ENCODE measurements at places on chromosomes 3 and 15.

DNA sequence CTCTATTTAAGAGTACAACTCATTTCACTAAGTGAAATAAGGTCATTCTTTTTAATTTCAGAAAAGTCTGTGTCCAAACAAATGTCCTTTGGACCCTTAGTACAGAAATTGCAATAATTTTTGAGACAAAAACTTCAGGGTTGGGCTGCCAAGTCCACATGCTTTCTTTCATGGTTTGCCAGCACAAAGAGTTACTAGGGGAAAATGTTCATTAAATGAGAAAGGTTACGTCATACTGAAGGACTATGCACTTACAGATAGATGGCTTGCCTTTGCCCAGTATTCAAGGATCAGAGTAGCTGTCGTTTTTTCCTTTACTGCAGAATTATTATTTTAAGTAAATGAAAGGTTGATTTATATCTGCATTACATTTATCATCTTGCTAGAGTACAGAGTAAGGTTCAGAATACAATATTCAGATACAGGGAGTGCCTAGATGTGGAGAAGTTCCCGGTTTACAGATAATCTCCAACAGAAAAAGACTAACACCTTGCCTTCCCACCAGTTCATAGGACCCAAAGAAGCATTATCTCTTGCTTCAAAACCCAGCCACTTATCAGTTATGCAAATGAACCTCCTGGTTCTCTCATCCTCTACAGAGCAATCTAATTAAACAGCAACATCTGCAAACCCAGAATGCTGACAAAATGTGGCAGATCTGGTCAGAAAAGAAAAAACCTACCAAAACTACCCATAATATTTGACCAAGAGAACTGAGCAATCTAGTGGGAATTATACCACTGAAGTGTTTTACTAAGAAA is 179.3 kb downstream of the FRMD5 start:
- no peak for DNase-seq

DNA sequence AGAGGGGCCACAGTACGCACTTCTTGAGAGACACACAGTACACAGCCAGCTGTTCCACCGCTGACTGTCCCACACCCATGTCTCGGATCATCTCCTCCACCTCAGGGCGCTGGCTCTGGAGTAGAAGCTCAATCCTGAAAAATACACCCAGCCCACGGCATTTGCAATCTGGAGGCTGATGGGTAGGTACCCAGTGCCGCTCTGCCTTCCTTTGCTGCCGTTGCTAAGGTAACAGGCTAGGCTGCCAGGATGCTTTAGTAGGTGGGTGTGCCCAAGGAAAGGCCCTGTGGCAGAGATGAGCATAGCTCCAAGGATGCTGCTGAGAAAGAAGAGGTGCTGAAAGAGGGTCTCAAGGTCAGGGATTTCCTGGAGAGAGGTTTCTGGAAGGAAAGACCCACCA is 14.6 kb downstream of the TRAIP start:
- DNase-seq = no peak

GRCh38 chr15:67559576-67559975 is 17.1 kb downstream of the MAP2K5 start:
- no peak for DNase-seq

GRCh38 chr3:145815707-145816413 is 345.1 kb downstream of the PLOD2 start:
- DNase-seq = no peak

- no peak for DNase-seq
Observed at GRCh38 chr15:55740981-55741832, 1.7 kb downstream of the PRTG start.

GRCh38 chr3:15812183-15812582 is 14.4 kb upstream of the ANKRD28 start:
- DNase-seq = peak; percentile 44

DNA sequence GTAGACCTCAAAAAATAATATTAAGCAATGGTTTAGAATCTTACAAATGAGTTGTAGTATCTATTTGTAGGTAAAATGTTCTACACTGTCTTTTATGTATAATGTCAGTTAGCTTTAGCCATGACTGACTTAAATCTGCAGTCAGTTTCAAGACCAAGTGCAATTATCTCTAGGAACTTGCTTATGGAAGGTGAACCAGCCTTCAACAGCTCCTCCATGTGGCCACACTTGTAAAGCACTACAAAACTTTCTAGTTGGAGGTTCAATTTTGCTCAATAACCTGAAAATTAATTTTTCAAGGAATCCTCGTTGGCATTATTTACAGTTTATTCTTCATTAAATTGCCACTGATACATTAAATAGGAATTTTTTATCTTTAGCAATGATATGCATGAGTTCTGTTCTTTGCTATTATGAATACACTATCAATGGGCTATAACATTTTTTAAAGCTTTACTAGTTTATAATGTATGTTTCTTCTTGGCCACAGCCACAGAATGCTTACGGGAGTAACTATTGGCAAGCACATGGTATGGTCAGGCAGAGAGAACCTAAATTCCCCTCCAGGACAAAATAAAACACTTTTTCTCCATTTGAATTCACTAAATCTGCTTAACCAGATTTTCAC is 315.3 kb upstream of the UBE2E2 start:
- peak; percentile 2 for DNase-seq

DNA sequence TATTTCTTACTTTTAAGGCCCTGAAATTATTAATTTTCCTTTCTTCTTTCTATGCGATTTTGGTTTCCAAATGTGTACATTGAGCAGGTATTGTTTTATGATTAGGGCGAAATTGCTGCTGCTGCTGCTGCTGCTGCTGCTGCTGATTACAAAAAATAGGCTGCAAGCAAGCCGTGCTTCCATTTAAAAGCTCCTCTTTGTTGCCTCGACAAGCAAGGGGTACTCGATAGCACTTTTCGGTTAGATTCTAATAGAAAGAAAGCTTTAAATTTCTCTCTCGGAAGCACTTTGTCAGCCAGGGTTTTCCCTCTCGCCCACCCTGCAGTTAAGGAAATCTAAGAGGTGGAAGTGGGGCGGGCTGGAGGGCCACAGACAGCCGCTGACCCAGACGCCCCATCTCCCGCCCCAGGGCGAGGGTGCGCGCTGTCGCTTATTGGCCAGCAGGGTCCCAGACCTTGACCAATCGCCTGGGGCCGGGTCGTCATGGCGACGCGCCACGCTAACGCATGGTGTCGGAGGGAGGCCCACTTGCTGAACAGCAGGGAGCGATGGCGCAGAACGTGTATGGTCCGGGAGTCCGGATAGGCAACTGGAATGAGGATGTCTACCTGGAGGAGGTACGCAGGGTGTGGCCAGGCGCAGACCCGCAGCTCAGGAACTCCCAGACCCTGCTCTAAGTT is at the start of gene CFAP161:
Gene CFAP161 (plus strand): TSS at position 489 of the 680 bp plus-strand sequence. CDS start 60 bp downstream, at position 549.
- DNase-seq = peak; percentile 39

DNA sequence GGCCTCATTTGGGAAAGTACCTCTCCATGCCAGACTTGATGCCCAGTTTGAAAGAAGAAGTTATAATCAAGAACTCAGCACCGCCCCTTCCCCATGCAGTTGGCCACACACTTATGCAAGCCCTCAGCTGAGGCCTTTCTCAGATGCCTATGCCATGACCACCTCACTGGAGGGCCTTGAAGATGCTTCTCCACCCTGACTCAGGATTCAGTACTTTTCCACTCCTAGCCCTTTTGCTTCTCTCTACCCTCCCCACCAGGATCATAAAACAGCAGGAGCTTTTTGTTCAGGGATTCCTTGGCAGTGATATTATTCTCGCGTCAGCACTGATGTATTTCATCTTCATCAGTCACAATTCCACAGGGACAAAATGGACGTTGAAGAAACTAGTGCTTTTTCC is 313.5 kb downstream of the PYDC2 start:
- no peak for DNase-seq

- no peak for DNase-seq
Observed at GRCh38 chr3:64031540-64032508, 8.5 kb upstream of the PSMD6 start.

- DNase-seq = peak; percentile 65
Observed at GRCh38 chr3:18558507-18558906, 133.4 kb upstream of the SATB1 start.

DNA sequence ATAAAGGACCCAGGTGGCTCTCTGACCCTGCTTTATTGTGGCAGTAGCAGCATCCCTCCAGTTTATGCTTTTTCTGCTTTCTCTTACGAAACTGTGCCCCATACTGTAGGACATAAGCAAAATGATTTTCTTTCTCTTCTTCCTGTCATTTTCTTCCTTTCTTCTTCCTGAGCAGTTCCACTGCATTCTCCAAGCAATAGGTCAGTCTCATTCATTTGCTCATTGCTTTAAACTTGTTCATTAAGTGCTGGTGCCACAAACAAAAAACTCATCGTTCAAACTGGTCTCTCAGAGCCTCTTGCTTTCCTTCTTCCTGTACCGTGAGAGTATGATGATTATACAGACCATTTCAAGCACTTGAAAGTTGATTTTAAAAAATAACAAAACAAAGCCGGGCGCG is 66.8 kb downstream of the PDE8A start:
- DNase-seq = no peak

DNA sequence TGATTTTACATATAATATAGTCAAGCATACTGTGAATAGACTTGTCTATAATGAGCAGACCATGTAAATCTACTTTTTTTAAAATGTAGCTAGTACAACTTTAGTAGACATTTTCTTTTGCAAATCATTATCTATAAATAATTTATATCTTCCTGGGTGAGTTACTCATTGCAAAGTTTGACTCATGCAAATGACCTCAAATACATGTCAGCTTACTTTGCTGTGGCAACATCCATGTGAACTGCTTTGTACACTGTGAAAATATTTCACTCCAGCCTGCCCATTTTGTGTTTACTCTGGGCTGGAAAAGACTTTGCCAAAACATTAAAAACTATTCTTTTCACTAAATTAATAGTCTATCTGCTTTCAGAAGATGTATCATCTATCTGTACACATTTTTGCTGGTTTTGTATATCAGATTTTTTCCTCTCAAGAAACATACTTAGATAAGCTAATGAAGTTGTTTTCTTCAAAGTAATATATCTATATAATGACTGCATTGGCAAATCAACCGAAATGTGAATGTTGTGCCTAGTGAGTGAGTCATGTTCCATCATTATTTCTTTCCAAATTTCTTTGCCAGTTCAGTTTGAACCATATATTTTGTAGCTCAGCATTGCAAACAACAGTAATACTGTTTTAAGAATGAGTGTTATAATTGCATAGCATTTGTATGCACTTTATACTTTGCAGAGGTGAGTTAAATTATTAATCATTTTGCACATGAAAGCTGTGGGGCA is 26.5 kb downstream of the IGSF10 start:
- DNase-seq = no peak

GRCh38 chr3:42745291-42745745 is 27.7 kb downstream of the CCDC13 start:
- no peak for DNase-seq

- no peak for DNase-seq
Observed at GRCh38 chr3:185948292-185948691, 10.5 kb upstream of the TRA2B start.

DNA sequence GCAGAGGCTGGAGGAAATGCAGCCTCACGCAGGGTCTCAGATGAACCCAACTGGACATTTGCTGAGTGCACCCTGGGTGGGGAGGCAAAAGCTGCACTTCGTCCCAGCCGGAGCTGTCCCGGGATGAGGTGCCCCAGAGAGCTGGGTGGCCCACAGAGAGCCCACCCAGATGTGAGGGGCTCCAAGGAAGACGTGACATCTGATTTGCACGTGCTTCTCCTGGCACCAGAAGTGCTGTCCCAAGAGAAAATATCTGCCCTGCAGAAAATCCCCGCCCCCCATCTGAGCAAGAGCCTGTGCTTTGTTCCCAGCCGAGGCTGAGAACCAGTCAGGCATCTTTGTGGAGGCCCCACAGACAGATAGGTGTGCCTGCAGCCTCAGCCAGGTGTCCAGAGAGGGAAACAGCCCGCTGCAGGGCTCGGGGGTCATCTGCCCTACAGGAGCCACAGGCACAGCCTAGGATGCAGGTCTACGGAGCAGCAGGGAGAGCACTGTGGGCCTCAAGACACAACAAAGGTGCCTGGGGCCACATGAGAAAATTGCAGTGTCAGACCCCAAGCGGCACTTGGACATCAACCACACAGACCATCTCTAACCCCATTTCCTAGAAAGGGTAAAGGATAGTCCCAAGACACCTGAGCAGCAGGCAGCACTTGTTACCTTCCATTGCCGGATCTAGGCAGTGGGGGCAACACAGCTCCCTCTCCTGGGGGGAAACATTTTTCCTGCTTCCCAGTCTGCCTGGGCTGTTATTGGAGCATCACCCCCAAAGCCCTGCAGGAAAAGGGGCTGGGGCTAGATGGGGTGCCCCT is 5.8 kb downstream of the TMIE start:
- no peak for DNase-seq

GRCh38 chr3:192864941-192865340 is 52.7 kb downstream of the MB21D2 start:
- DNase-seq = no peak

- DNase-seq = no peak
Observed at GRCh38 chr3:197953881-197954280, 3.9 kb downstream of the RPL35A start.

- no peak for DNase-seq
Observed at GRCh38 chr3:32975891-32976595, 24.6 kb downstream of the CCR4 start.

DNA sequence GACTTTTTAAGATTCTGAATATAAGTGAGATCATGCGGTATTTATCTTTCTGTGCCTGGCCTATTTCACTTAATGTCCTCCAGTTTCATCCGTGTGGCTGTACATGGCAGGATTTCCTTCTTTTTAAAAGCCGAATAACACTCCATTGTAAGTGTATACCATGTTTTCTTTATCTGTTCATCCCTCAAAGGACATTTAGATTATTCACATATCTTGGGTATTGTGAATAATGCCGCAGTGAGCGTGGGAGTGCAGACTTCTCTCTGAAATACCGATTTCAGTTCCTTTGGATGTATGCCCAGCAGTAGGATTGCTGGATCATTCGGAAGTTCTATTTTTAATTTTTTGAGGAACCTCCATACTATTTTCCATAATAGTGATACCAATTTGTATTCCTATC is 136.1 kb downstream of the APBA2 start:
- no peak for DNase-seq

- DNase-seq = no peak
Observed at GRCh38 chr3:122689587-122689986, 8.9 kb downstream of the PARP14 start.

- DNase-seq = no peak
Observed at GRCh38 chr3:23459465-23459864, 256.3 kb downstream of the UBE2E2 start.

GRCh38 chr3:18666655-18667054 is 241.5 kb upstream of the SATB1 start:
- DNase-seq = no peak

- no peak for DNase-seq
Observed at GRCh38 chr3:129992781-129993180, 18.3 kb downstream of the TRH start.

All from activated CD4-positive, alpha-beta T cell treated with anti-CD3 and anti-CD28 coated beads, Interleukin-2, Interleukin-6, amounts not matched to agents 100 ng/mL and 50 ng/mL, durations not matched to agents 16 hours and 8 hours (primary cell).